ENCODE measurements at places on chromosomes 16 and 17.

DNA sequence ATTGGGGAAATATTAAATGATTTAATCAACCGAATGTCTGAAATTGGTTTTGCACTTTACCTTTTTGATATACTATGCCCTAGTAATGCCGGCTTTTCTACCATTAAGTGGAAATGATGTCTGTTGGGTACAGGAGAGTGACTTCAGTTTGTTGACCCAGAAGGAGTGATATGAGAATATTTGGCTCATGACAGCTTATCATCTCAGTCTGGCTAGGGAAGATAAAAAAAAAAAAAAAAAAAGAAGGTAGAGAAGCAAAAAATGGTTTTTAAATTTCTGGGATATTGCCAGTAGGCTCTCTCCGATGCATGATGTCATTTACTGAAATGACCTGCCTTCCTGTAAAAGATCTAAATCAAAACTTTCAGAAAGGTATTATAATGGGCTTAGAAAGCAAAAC lies 69.0 kb downstream of the CNTNAP4 start:
- no peak for DNase-seq

GRCh38 chr17:62599964-62600657 lies 27.4 kb upstream of the MRC2 start:
- no peak for DNase-seq

- DNase-seq = no peak
Observed at GRCh38 chr17:7774055-7774521, 56.5 kb downstream of the DNAH2 start.

- no peak for DNase-seq
Observed at GRCh38 chr16:56709443-56710040, 20.4 kb upstream of the NUP93 start.

DNA sequence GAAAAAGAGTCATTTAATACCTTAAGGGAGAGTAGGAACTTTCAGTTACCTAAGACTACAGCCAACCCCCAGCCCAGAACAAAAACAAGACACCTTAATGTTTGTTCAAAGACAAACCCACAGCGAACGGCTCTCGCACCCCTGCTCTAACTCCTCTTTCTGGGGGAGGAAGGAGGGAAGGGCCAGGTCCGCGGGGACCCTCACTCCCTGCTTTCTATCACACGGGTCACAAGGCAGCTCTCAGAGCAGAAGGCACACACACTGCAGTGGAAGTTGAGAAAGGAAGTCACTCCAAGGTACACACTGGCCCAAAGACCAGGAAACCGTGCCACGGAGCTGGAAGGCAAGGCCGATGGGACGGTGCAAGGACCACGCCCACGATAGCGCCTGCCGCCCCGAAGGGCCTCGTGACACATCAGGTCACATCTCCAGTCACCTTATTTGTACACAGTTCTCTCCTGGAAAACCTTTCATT lies 10.0 kb downstream of the LITAFD start:
- no peak for DNase-seq

GRCh38 chr17:9538626-9539025 lies 37.0 kb downstream of the STX8 start:
- DNase-seq = no peak

DNA sequence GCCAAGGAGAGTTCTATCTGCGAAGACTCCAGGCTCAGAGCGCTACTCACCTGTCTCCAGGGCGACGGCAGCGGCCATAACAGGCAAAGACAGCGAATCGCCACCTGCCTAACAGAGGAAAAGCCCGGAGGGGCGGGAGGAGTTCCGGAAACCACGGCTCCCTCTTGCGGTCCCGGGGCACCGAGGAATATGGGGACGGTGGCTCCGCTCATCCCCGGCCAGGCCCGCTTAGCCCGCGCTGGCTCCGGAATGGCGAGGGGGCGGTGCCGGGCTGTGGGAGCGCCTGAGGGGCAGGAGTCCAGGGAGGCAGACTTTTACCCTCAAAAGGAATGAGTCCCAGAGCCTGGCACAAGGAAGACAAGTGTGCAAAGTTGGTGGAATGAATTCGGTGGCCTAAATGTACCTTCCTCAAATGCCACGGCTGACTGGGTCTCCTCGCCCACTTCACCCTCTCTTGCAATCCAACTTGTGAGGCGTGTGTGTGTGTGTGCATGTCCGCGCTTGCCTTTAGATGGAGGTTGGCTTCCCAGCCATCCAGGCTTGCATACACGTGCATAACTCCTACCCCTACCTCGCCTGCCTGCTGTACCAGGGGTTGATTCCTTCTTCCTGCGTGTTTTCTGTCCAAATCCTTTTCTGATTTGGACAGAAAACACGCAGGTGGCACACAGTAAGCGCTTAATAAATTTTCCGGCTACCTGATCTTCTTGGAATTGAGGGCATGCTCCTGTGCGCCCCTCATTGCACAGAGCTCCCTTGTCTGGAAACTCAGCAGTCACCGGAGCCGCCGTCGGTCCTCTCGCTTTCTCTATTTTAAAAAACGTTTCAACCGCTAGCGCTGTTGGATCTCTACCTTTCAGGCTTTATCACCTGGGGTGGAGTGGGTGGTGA lies 3.5 kb downstream of the C17orf100 start:
- peak; percentile 63 for DNase-seq

- no peak for DNase-seq
Observed at GRCh38 chr17:68437979-68438822, 19.1 kb downstream of the WIPI1 start.

GRCh38 chr16:9099131-9099625 lies 7.7 kb downstream of the HAPSTR1 start:
- DNase-seq = no peak

GRCh38 chr16:78764478-78764877 lies 665.0 kb downstream of the WWOX start:
- DNase-seq = no peak

DNA sequence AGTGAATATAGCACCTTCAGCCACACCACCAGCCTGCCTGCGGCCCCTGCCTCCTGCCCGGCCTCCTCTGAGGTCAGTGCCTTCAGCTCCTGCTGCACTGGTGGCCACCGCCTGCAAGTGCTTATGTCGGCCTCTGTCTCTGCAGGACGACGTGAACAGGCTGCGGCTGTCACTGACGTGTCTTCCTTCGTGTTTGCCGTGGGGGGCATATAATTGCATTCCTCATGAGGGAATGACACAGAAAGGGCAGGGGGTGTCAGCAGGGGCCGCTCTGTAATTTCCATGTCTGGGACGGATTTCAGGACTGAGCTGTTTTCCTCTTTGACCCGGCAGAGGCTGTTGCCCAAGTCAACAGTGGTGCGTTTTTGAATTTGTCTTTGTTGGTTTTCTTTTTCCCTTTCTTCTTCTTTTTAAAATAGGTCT lies 28.5 kb downstream of the CMIP start:
- no peak for DNase-seq

DNA sequence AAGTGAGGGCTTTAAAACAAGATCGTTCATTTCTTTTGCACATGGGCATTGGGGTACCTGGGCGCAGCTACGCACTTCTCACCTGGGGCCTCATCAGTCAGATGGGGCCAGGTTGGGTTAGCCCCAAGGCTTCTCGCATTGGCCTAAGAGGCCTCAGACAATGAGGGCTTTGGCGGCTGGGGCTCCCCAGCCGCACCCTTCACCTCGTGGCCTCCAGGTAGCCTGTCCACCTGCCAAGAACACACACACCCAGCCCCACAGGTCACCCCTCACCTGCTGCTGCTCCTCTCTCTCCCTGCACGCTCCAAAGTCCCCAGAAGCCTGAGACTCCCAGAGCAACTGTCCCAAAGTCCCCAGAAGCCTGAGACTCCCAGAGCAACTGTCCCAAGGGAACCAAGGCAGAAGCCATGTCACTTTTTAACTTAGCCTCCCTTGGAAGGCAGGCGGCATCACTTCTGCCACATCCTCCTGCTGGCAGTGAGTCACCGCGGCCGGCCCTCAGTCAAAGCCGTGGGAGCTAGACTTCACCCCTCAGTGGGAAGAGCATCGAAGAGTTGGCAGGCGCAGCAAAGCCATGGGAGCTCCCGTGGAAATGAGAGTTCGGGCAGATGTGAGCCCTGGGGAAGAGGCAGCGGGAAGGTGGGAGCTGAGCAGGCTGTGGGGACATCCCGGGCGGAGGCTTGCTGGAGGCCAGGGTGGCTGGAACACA lies 78.9 kb upstream of the PLCG2 start:
- no peak for DNase-seq

- no peak for DNase-seq
Observed at GRCh38 chr16:78882751-78883150, 717.8 kb downstream of the MAF start.

DNA sequence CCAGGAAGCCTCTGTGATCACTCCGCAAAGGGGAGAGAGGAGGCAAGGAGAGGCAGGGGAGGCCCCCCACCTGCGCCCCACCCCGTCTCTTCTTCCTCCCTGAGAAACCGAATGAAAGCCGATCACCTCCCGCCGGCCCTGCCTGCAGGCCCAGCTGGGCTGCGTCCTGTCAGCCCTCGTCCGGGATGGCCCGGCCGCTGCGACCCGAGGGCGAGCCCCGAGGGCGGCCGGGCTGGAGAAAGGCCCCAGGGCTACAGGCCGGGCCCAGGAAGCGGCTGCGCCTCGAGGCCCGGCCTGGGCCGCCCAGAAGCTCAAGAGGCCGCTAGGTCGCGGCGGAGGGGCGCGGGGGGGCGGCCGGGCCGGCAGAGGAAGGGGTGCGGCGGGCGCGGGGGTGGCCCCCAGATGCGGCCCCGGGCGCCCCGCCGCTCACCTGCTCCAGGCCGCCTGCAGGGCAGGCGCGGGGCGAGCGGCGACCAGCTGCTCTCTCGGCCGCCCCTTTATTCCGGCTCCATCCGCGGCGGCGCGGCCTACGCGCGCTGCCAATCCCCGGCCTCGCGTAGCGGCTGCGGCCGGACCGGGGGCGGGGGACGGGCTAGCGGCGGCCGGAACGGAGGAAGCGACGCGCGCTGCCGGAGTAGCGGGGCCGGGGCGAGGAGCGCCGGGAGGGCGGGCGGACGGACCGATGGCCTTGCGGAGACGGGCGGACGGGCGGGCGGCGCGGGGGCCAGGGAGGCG lies at the start of gene ZNF319:
Gene ZNF319 (minus strand): TSS at position 702 of the 735 bp plus-strand sequence. CDS start 2,407 bp downstream, outside the sequence.
- peak; percentile 66 for DNase-seq

- no peak for DNase-seq
Observed at GRCh38 chr17:73390851-73391250, 79.0 kb upstream of the CDC42EP4 start.

- no peak for DNase-seq
Observed at GRCh38 chr16:6059671-6060070, 962.1 kb upstream of the EEF2KMT start.

GRCh38 chr17:4144422-4144747 lies 1.4 kb downstream of the CYB5D2 start:
- no peak for DNase-seq

DNA sequence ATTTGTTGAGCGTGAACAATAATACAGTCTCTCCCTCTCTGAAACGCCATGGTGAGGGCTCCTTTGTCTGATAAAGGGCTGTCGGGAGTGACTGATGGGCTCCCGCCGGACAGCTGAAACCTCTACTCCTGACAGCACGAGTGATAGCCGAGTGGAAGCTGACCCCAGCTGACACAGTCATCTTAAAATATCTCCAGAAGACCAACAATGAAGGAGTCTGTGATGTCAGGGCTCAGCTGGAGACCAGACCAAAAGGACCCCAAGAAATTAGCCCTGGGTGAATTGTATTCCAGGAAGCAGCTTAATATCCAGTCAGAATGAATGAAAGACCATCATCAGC lies 22.4 kb downstream of the CCDC182 start:
- no peak for DNase-seq

- DNase-seq = no peak
Observed at GRCh38 chr17:58593123-58593522, 78.7 kb upstream of the MTMR4 start.

- no peak for DNase-seq
Observed at GRCh38 chr17:80318166-80318565, 57.5 kb downstream of the RNF213 start.

GRCh38 chr17:69709441-69709840 lies 294.9 kb downstream of the MAP2K6 start:
- DNase-seq = no peak

DNA sequence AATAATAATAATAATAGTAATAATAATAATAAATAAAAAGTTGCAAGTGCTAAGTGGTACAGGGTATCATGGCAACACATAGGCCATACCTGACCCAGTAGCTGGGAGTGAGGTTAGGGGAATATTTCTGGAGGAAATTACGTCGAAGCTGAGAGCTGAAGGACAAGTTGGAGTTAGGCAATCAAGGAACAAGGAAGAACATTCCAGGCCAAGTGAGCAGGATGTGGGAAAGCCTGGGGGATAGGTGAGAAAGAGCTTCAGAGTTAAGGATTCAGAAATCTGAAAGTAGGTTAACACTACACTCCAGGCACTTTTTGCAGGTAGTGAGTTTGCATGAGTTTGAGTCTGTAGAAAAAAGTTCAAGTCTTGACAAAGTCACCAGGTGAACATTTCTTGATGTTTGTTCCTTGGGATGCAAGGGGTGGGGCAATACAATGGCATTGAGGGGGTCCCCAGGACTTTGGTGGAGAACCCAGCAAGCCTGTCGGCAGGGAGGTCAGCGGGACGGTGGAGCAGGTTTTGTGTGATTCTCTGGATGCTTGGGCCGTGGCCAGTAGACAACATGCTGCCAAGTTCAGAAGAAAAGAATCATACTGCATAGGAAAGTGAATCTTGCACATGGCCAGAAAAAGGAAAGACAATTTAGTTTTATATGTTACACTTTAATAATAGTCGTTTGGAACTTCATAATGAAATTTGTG lies 27.7 kb upstream of the MPHOSPH6 start:
- no peak for DNase-seq

- no peak for DNase-seq
Observed at GRCh38 chr16:76955629-76956028, 235.4 kb upstream of the MON1B start.

- DNase-seq = no peak
Observed at GRCh38 chr16:79250502-79251098, 349.9 kb downstream of the MAF start.

GRCh38 chr17:51638971-51639370 lies 378.6 kb downstream of the UTP18 start:
- DNase-seq = no peak

GRCh38 chr16:71552698-71553503 lies 24.0 kb downstream of the TAT start:
- no peak for DNase-seq

DNA sequence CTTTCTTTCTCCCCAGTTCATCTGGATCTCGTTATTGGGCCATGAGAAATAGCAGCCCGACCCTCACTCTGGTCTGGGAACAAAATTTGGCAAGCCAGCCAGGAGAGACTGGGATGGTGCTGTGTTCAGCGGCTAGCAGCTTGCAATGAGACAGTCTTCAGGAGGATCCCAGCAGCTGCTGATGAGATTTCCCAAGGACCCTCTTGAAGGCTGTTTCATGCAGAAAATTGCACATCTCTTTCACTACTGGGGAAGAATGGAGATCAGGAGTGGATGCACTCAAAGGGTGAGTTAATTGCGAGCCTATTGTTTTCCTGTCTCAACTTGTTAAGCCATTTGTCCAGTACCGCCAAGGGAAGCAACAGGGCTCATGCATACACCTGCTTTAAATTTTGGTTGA lies 5.5 kb upstream of the COIL start:
- DNase-seq = peak; percentile 67
